ENCODE measurements at places on chromosomes 2 and 18.

DNA sequence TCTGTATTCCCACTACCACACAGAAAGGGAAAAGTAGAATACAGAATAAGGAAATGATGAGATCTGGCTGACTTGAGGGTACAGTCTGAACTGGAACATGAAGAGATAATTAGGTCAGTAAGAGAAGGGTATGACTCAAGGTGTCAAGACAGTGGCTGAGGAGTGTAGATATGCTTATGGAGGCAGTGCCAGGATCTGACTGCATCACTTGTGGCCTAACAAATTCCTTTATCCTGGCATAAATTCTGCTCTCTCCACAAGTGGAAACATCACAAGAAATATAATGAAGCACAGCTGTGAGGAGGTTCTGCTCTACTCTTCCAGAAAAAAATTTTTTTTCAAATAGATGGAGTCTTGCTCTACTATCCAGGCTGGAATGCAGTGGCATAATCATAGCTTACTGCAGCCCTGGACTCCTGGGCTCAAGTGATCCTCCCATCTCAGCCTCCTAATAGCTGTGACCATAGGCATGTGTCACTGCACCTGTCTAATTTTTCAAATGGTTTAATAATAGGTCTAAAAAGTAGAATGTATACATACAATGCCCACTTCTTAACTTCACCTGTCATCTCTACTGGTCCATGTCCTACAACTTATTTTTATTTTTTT, 85.3 kb downstream of the C2orf74 start:
- H3K36me3 ChIP-seq = no peaks in the 10 kb centered on the region
- DNase-seq = no peak
- H3K4me3 ChIP-seq = no peak overlapping the region
- no peaks in the 10 kb centered on the region for H3K27me3 ChIP-seq

GRCh38 chr2:178191004-178191508, 3.3 kb upstream of the OSBPL6 start:
- H3K4me1 ChIP-seq = peaks cover 13% of the 10 kb centered on the region
- no peak overlapping the region for H3K27ac ChIP-seq
- no peaks in the 10 kb centered on the region for H3K27me3 ChIP-seq
- H3K36me3 ChIP-seq = no peaks in the 10 kb centered on the region

- H3K36me3 ChIP-seq = no peaks in the 10 kb centered on the region
- no peak for DNase-seq
- H3K27ac ChIP-seq = no peak overlapping the region
- no peaks in the 10 kb centered on the region for H3K4me1 ChIP-seq
- H3K4me3 ChIP-seq = no peak overlapping the region
- H3K27me3 ChIP-seq = no peaks in the 10 kb centered on the region
Measured at GRCh38 chr2:166627893-166628292, 133.8 kb upstream of the SCN7A start.

- no peak overlapping the region for H3K4me3 ChIP-seq
- H3K27me3 ChIP-seq = no peaks in the 10 kb centered on the region
- no peak for DNase-seq
- no peaks in the 10 kb centered on the region for H3K36me3 ChIP-seq
Measured at GRCh38 chr2:99421469-99421868, 68.3 kb downstream of the REV1 start.

GRCh38 chr18:2848247-2849246, 1.7 kb downstream of the EMILIN2 start:
- no peak for DNase-seq
- H3K36me3 ChIP-seq = no peaks in the 10 kb centered on the region
- peak overlapping the region; percentile 55 for H3K4me3 ChIP-seq
- no peaks in the 10 kb centered on the region for H3K27me3 ChIP-seq
- H3K27ac ChIP-seq = peak overlapping the region; percentile 86
- peaks cover 18% of the 10 kb centered on the region for H3K4me1 ChIP-seq

DNA sequence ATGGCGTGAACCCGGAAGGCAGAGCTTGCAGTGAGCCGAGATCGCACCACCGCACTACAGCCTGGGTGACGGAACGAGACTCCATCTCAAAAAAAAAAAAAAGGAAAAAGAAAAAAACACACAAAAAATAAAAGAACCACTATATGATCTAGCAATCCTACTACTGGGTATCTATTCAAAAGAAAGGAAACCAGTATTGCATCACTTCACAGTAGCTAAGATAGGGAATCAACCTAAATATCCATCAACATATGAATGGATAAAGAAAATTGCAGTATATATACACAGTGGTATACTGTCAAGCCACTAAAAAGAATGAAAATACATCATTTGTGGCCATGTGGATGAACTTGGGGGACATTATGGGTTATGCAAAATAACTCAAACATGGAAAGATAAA, 37.9 kb downstream of the METTL21A start:
- H3K4me3 ChIP-seq = no peak overlapping the region
- H3K27me3 ChIP-seq = no peaks in the 10 kb centered on the region
- H3K4me1 ChIP-seq = no peaks in the 10 kb centered on the region
- no peak overlapping the region for H3K27ac ChIP-seq

- H3K27me3 ChIP-seq = no peaks in the 10 kb centered on the region
- DNase-seq = no peak
- H3K36me3 ChIP-seq = no peaks in the 10 kb centered on the region
- peaks cover 2% of the 10 kb centered on the region for H3K4me1 ChIP-seq
Measured at GRCh38 chr18:9468998-9469397, 6.3 kb upstream of the RALBP1 start.

DNA sequence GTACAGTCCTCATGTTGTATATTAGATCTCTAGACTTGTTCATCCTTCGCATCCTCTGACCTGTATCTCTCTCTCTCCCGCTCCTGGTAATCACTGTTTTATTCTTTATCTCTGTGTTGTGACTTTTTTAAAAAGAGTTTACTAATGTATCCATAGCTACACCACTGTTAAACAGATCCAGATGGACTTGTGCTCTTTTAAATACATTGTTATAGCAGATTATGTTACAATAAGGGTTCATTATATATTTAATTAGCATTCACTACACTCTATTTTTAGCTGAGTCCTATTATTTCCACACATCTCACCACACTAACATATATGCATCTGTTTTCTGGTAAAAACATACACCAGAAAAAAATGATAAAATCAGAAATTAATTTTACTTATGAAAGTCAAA, 90.5 kb downstream of the RBM43 start:
- no peak overlapping the region for H3K27ac ChIP-seq
- H3K4me3 ChIP-seq = no peak overlapping the region
- no peaks in the 10 kb centered on the region for H3K27me3 ChIP-seq
- no peaks in the 10 kb centered on the region for H3K4me1 ChIP-seq
- DNase-seq = no peak

DNA sequence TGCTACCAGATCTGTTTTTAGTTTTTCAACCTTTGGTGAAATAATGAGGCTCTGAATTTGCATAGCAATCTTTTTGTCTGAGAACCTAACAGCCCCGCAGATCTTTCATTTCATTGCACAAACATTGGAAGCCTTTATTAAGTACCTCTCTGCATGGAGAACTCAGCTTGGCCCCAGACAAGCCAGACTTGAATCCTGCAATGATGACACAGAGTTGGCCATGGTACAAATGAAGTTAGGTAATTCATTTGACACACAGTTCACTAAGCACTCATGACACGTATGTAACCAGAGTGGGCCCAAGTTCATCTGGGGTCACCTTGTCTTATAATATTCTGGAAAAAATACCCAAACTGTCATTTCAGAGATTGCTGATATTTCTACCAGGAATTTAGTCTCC, 439.1 kb upstream of the ID2 start:
- no peak overlapping the region for H3K27ac ChIP-seq
- peak; percentile 69 for DNase-seq
- H3K4me1 ChIP-seq = no peaks in the 10 kb centered on the region
- H3K27me3 ChIP-seq = no peaks in the 10 kb centered on the region

DNA sequence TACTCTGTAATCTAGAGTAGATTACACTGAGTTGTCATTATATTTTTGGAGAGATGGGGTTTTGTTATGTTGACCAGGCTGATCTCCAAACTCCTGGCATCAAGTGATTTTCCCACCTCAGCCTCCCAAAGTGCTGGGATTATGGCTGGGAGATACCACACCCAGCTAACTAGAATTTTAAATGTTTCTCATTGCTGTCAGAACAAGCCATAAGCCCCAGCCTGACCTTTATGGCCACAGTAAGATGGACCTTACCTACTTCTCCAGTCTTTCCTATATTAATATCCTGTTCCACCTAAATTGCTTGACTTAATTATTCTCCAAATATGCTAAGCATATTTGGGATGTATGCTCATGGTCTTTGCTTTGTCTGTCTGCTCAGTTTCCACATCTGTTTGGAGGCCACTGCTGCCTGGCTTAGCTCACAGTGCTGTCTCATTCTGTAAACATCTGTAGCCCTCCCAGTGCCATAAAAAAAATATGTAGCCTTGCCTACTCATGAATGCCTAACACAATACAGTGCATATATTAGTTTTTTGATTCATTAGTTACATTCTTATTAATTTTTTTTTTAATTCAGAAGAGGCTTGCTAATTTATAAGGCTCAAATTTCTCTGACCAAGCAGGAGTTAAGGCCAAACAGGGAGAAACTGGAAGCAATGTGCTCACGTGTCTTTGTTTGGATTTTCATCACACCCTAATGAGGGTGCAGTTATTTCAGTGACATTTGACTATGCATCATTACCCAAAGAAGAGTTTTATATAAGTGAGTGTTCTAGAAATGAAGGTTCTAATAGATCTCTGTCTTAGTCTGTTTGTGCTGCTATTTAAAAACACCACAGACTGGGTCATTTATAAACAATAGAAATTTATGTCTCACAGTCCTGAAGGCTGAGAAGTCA, 45.3 kb upstream of the PSME4 start:
- H3K4me3 ChIP-seq = no peak overlapping the region
- no peak for DNase-seq
- peak overlapping the region; percentile 50 for H3K27ac ChIP-seq

GRCh38 chr2:221726894-221727513, 154.9 kb upstream of the EPHA4 start:
- no peak for DNase-seq
- H3K36me3 ChIP-seq = no peaks in the 10 kb centered on the region
- no peak overlapping the region for H3K4me3 ChIP-seq
- no peaks in the 10 kb centered on the region for H3K27me3 ChIP-seq
- no peaks in the 10 kb centered on the region for H3K4me1 ChIP-seq
- no peak overlapping the region for H3K27ac ChIP-seq

- H3K27ac ChIP-seq = no peak overlapping the region
- H3K4me1 ChIP-seq = no peaks in the 10 kb centered on the region
- H3K27me3 ChIP-seq = no peaks in the 10 kb centered on the region
- no peak overlapping the region for H3K4me3 ChIP-seq
- H3K36me3 ChIP-seq = peaks cover 8% of the 10 kb centered on the region
Measured at GRCh38 chr18:79466591-79466990, 70.9 kb downstream of the NFATC1 start.

Data from vagina (tissue), 2 donors.